ENCODE measurements at places on chromosomes 7 and 10.
A peak's percentile ranks its signal among the peaks of the same experiment; 100 is the strongest.

DNA sequence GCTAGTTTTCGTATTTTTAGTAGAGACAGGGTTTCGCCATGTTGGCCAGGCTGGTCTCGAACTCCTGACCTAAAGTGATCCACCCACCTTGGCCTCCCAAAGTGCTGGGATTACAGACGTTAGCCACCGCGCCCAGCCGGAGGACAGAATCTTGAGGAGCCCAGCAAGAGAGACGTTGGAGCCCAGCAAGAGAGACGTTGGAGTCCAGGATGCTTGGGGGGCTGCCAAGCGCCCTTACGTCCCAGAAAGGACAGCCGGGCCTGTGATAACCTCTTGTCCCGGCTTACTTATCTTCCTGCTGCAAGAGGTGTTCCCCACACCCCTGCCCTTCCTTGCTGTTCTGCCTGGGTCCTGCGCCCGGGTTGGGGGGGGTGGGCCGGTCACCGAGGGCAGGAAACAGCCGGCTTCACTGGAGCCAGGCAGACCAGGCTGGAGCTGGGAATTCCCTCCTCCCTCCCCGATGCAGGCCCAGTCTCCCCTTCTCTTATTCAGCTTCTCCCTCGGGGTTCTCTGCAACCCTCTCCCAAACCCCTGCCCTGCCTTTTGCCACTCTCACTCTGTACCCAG lies 1.9 kb upstream of the EPHB4 start:
- DNase-seq = no peak

DNA sequence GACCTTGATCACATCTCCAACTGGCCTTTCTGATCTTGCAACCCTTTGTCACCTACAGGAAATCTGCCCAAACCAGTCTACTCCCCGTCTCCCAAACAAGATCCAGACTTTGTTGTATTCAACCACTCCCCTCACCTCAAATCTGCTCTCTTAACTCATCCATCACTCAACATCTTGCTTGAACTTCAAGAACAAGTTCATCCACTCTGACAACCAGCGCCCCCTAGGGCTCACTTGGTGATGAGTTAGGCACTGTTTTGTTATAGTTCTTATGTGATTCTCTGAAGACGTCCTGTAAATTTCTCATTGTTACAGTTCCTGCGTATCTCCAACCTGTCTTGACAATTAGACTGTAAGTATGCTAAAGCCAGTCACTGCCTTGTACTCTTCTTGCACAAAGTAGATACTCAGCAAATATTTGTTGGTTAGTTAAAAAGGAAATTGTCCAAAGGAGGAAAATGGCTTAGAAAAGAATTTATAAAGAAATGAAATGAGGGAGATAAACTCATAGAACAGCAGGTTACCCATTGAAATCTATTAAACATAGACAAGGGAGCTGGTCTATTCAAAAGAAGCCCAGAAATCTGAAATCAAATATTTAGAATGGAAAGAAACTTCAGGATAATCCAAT lies 5.3 kb downstream of the FRMD4A start:
- peak; percentile 82 for DNase-seq

DNA sequence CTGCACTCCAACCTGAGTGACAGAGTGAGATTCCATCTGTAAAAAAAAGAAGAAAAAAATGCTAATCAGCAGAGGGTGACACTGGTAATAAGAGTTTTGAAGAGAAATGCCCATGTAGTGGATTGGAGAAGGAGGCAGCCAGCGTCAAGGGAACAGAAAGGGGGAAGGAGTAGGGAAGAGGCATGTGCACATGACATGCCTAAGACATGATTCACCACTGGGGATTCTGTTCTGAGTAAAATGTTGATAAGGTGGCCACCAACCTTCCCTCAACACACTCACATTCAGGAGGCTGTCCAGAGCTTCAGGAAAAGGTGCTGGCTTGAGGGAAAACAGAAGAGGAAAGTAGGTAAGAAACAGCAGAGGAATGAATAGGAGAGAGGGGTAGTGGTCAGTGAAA lies 39.9 kb downstream of the AKR1D1 start:
- DNase-seq = no peak

DNA sequence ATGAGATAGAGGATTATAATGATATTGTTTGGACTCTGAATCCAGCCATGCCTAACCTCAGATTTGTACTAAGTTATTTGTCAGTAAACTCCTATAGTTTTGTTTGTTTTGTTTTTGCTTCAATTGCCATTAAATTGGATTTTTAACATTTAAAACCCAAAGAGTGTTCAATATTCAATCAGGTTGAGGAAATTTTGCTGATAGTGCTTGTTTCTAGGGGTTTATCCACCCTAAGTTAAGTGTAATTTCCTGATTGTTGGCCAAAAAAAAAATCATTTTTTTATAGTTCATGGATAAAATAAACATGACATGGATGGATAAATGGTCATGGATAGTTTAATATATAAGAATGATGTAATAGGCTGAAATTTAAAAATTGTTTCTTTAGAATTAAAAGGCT lies 11.4 kb upstream of the BET1 start:
- DNase-seq = no peak

DNA sequence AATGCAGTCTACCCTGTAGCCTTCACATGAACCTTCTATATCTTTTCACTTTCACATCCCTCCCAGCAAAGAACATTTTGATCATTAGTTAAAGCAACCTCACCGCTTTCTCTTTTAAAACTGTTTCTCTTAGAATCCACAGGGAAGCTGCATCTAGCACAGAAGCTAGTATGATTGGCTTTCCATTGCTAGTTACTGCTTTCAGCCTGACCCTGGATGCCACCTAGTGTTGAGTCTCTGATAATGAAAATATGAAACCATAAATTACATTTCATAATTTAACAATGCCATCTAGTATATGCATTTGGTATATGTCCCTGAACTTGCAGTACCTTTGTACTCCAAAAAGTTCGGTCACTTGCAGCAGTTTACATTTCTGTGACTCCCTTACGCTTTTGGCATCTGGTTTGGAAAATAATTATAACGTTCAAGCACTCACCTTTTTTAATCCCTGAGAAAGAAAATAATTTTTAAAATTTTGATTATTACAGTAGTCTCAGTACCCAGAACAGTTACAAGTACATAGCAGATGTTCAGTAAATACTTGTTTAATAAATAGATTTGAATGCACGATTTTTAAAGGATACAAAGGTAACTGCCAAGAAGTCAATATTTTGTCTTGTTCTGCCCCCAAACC lies 22.7 kb downstream of the CISD1 start:
- peak; percentile 63 for DNase-seq

- peak; percentile 28 for DNase-seq
These were observed 102.6 kb downstream of the PTPRE start for GRCh38 chr10:128009372-128010126.

GRCh38 chr10:125190946-125191345 lies 30.6 kb upstream of the CTBP2 start:
- DNase-seq = no peak

DNA sequence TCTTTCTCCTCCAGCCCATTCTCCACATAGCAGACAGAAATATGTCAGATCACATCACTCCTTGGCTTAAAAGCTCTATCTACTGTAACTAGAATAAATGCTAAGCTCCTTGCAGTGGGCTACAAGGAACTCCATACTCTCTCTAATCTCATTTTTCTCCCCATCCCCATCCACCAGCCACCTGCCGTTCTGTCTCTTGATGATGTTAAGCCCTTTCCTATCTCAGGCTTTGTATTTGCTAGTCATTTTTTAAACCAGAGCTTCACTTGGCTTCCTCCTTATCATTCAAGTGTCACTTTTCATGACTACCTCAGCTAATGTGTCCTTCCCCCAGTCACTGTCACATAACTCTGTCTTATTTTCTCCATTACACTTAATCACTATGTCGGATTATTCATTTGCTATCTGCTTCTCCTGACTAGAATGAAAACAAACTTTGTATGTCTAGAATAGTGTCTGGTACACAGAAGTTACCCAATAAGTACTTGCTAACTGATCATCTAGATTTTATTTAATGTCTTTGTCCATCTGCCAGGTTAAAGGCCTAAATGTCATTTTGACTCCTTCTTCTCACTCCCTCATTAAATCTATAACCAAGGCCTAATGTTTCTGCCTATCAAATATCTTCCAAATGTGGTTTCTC lies 87.2 kb upstream of the RPA3 start:
- no peak for DNase-seq

DNA sequence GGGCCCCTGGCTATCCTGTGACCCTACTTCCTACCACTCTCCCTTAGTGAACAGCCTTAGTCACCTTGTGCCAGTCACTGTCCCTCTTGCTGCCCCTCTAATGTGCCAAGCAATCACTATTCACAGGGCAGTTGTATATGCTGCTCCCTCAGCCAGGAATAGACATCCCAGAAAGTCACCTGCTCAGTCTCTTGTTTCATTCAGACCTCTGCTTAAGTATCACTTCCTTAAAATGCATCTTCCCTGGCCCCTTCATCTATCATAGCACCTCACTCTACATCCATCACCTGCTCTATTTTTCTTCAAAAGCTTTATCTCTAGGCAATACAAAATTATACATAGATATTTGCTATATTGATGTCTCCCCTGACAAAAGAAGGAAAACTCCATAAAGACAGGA lies 328.4 kb upstream of the NFE2L3 start:
- no peak for DNase-seq

DNA sequence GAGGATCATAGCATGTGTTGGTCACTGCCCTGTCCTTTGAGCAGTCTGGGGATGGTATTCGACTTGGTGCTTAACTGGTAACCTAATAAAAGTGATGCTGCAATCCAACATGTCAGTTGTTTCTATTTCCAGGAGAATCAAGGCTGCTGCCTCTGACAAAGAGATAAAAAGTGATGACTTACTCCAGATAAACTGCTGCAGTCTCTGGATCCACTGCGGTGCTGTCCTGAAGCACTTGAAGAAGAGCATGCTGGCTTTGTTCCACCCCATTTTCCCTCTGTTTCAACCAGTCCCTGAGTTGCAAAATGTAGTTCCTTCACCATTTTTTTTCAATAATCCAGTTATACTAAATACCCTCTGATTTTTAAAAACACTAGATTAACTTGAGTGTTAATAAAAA lies 403.5 kb upstream of the ANKRD30A start:
- DNase-seq = no peak

DNA sequence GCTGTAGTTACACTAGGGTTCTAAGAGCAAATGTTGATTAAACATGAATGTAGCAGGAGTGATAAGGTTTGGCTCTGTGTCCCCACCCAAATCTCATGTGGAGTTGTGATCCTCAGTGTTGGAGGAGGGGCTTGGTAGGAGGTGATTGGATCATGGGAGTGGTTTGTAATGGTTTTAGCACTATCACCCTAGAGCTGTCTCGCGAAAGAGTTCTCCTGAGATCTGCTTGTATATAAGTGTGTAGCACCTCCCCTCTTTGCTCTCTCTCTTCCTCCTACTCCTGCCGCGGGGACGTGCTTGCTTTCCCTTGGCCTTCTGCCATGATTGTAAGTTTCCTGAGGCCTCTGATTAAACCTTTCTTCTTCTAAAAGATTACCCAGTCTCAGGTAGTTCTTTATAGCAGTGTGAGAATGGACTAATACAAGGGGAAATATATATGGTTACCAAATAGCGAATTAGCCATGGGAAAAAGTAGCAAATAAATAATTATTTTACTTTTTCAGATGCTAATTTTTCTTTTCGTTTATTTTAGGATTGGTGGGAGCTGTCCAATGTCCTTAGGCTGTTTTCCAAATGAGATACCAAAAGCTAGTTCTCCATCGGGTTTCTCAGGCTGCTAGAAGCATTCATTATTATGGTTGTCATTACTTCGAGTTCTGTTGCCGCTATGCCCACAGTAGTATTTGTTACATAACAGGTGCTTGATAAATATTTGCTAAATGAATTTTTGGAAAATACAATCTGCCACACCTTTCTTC lies 58.7 kb downstream of the PTEN start:
- no peak for DNase-seq

GRCh38 chr7:34902182-34902581 lies 135.1 kb downstream of the DPY19L1 start:
- DNase-seq = no peak

GRCh38 chr10:94260455-94260854 lies 102.3 kb downstream of the NOC3L start:
- no peak for DNase-seq

DNA sequence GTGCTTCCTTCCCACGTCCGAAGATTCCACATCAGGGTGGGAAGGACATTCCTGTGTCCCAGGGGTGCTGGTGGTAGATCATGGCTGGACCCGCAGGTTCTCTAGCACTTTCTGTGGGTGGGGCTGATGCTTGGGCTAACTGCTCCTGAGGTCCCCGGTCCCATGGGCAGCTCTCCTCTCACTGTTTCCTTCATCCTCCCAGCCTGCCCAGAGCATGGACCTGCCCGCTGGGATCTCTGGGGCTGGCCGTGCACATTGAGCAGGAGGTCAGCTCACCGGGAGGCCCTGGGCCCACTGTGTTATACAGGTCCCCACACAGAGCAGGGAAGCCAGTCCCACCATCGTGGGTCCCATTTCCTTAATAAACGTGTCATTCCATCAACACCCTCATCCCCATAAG lies 502.3 kb downstream of the TCERG1L start:
- DNase-seq = no peak

DNA sequence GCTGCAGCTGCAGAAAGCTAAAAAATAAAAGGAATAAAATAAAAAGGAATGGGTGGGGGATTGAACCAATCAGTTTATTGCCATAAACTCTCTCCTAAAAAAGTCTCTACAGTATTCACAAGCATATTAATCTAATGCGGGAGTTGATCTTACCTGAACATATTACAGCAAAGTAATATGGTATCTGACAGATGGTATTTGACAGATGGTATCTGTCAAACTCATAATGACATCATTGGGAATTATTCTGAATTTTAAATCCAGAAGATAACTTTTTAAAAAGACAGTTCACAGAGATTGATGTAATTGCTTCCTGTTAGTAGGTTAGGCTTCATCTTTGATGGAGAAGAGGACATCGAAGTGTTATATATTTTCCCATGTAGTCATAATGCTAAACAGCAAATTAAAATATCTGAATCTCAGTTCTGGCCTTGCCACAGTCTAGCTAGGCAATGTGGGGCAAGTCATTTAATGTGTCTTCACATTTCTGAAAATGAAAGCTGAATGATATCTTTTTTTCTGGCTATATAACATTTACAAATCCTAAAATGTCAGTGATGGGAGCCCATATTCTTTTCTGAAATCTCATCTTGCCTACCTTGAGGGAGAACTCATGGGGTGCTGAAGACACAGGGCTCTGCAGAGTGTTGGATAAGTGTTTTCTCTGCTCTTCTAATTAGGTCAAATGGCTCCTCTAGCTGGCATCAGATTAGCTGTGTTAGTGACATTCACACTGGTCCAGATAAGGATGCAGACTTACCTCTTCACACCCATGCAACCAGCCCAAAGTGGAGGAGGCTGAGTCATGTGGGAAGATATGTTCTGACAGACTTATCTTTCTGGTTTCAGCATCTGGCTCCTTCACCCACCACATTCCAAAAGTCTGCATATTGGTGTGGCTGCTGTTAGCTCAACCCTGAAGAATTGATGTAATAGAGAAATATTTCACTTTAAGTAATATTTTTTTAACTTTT lies 2.1 kb upstream of the LIPM start:
- DNase-seq = no peak

- no peak for DNase-seq
These were observed 182.6 kb downstream of the REEP3 start for GRCh38 chr10:63703740-63704345.

- DNase-seq = no peak
These were observed 74.4 kb downstream of the MYL10 start for GRCh38 chr7:101554584-101555268.
